ENCODE measurements at places on chromosomes 2 and 18.

DNA sequence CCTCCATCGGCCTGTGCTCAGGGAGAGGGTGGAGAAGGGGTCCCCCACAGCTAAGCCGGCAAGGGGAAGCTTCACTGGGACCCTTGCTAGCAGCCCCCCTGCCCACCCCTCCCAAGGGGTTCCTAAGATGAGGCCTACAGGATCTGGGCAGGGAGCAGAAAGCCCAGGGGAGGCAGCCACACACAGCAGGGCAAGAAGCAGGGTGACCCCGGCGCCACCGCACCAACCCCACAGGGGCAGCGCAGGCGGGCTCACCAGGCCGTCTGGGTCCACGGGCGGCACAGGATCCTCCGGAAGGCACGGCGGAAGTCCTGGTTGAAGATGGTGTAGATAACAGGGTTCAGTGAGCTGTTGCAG lies 1.8 kb downstream of the ADRA2B start:
- no peak for DNase-seq

GRCh38 chr18:12060182-12060870 lies 33.3 kb upstream of the ANKRD62 start:
- no peak for DNase-seq

DNA sequence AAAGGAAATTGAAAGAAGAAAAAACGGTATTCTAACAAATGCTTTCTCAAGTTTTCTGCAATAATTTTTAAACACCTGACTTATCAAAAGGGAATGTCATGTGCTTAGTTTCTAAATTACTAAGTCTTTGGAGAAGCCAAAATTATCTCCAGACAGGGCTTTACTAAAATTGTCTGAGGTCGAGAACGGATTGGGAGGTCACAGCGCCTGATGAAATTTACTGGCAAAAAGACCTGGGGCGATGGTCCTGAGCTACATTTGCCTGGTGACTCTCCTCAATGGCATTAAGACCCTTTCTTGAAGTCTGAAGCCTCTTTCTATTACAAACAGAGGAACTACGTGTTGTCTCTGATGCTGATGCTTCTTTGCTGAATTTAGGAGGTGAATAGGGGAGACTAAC lies 291.8 kb upstream of the SESTD1 start:
- DNase-seq, result no peak

- no peak for DNase-seq
Measured at GRCh38 chr2:196365145-196365544, 193.8 kb upstream of the STK17B start.

GRCh38 chr2:215920244-215921100 lies 92.9 kb downstream of the MREG start:
- peak; percentile 72 for DNase-seq

- peak; percentile 0 for DNase-seq
Measured at GRCh38 chr2:142130111-142131009, 456 bp downstream of the LRP1B start.

DNA sequence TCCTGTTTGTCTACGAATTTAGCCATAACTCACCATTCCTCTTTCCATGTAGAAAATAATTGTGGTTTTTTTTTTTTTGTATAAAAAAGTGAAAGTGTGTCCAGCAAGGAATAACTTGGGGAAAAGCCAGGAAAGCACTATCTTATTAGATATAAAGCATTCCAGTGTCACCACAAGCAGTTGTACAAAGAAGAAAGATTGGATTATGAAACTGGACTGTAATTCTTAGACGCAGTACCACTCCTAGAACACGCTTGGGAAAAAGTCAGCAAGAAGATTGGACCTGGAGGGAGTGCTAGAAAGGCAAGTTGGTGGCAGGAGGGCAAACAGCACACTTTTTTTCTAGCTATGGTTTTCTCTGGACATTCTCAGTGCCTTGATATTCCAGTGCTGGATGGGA lies 186.7 kb downstream of the PARD3B start:
- DNase-seq, result no peak

- no peak for DNase-seq
Measured at GRCh38 chr18:35526495-35527059, 28.8 kb upstream of the INO80C start.

DNA sequence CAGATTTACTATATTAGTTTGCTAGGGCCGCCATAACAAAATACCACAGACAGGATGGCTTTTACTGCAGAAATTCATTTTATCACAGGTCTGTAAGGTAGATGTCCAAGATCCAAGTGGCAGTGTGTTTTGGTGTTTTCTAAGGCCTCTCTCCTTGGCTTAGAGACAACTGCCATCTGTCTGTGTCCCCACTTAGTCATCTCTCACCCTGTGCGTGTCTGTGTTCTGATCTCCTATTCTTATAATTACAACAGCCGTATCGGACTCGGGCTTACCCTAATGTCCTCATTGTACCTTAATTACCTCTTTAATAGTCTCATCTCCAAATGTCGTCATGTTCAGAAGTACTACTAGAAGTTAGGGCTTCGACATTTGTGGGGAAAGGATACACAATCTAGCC lies 362.3 kb upstream of the CDH19 start:
- no peak for DNase-seq

GRCh38 chr2:28750316-28751251 lies 1.0 kb upstream of the PPP1CB start:
- DNase-seq, result peak; percentile 70

DNA sequence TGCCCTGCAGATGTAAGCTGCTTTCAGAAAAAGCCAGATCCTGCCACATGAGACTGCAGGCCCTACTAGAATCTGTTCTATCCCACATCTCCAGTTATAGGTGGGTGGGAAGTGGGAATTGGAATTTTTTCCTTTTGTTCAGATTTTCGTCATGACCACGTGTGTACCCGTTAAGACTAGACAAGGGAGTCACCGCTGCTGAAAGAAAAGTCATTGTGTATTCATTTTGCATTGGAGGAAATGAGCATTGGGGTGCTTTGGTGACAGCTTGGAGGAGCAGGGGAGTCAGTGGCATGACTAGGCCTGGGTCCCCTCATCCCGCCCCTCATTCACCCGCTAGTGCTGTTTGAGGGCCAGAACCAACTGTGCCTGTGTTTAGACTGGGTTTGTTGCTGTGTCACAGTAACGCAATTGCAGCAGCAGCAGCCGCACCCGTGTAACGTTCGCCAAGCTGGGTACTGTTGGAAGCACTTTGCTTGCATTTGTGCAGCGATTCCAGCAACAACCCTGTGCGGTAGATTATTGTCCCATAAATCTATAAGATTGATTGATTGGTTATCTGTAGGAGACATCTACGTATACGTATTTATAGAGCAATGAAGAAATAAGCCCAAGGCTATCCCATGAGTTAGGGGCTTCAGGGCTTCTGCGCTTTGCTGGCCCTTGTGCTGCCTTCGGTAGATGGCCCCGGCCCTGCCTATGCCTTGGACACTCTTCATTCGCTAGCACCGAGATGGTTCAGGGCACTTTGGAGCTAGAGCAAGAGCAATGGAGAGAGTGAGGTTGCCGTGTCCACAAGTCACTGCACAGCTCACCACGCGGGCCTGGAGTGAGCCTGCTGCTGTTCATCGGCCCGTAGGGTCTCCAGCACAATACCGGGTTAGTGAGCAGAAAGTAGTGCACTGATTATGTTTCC lies 194.9 kb downstream of the AGAP1 start:
- no peak for DNase-seq

DNA sequence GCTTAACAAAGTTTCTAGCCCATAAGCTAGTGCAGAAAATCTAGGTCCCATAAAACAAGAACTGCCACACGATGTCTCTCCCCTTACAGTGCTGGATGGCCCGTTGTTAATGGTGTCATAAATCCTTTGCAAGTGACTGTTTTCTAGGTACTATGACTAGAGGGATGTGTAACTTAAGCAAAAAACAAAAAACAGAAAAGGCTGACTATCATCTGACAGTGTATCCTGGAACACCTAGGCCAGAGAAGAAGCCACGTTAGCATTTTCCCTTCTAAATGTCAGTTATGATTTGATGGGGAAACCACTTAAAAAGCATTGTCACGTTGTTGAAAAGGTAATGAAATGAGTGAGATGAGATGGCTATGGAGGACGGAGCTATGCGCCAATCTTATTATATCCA lies 2.4 kb downstream of the CASP8 start:
- peak; percentile 57 for DNase-seq

DNA sequence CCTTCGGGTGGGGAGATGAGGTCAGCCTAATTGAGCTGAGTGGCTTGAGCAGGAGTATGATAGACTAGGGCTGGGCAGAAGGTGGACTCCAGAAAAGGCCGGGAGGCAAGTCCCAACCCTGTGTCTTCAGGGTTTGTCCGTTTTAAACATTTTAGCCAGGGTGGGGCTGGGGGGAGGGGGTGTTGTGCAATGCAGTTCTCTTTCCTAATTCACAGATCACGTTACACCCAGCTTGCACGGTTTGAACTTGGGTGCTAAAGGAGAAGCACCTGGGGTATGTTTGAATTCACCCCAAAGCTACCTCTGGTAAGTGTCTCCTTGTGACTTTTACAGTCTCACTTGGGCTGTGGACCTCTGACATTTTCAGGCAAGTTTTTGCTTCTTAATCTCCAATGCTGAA lies 233.3 kb downstream of the AGAP1 start:
- DNase-seq, result no peak

DNA sequence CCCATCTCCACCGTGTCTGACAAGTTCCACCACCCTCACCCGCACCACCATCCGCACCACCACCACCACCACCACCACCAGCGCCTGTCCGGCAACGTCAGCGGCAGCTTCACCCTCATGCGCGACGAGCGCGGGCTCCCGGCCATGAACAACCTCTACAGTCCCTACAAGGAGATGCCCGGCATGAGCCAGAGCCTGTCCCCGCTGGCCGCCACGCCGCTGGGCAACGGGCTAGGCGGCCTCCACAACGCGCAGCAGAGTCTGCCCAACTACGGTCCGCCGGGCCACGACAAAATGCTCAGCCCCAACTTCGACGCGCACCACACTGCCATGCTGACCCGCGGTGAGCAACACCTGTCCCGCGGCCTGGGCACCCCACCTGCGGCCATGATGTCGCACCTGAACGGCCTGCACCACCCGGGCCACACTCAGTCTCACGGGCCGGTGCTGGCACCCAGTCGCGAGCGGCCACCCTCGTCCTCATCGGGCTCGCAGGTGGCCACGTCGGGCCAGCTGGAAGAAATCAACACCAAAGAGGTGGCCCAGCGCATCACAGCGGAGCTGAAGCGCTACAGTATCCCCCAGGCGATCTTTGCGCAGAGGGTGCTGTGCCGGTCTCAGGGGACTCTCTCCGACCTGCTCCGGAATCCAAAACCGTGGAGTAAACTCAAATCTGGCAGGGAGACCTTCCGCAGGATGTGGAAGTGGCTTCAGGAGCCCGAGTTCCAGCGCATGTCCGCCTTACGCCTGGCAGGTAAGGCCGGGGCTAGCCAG lies 1.2 kb downstream of the ONECUT2 start:
- no peak for DNase-seq

- no peak for DNase-seq
Measured at GRCh38 chr2:128289439-128289838, 29.2 kb downstream of the HS6ST1 start.

Data from activated CD8-positive, alpha-beta T cell treated with anti-CD3 and anti-CD28 coated beads for 36 hours (primary cell).